ENCODE measurements at places on chromosomes 5 and 9.

DNA sequence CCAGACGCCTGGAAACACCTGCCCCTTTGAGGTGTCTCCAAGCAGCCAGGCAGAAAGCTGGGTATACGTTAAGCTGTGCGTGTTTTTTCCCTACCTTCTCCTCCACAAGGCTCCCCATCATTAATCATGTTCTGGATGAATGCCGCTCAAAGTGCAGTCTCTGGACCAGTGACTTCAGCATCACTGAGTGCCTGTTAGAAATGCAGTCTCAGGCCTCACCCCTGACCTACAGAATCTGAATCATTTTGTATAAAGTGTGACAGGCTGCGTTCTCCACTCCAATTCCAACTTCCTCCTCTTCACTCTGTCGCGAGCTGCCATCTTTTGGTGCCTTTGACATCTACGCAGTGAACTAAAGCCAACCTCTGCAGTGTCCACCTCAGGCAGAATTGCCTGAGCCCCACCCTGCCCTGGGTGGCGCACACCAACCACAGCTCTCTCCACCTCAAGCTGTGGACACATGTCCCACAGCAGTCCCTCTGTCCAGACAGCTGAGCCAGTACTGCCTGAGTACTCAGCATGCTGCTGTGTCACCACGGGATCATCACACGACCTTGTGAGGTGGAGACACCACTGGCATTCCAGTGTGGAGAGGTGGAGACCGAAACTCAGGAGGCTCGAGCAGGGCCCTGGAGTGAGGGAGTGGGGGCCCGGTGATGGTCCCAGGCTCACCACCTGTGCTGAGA is 14.2 kb downstream of the PTPN3 start:
- no peak overlapping the region for H3K27ac ChIP-seq
- no peak for DNase-seq
- H3K4me3 ChIP-seq: no peak overlapping the region
- no peaks in the 10 kb centered on the region for H3K36me3 ChIP-seq

DNA sequence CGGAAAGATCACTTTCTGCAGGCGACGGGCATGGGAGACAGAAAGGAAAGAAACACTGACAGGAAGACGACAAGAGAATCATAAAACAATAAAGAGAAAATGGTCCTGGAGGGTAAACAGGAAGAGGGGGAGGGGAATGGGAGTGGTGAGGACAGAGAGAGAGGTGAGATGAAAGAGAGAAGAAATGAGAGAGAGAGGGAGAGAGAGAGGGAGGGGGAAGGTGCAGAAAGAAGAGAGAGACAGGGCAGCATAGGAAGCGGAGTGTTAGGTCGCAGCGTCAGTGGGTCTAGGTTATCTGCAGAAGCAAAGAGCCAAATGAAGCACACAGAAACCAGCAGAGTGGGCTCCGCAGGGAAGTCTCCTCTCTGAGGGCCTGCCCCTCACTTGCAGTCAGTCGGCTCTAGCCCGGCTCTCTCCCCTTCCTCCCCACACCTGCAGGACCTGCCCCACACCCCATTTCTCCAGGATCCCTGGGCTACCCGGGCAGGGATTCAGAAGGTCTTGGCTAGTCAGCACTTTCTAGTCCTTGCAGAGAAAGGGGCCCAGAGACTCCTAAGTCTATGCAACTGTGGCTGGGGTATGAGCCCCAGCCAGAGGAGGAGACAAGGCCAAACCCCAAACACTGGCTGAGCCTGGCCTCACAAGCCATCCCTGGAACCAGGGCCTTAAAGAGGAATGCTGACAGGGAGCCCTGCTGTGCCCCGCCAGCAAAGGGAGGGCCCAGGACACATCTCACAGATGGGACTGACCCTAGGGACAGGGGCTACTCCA is 29.7 kb upstream of the MEIKIN start:
- no peaks in the 10 kb centered on the region for H3K36me3 ChIP-seq
- DNase-seq: no peak
- H3K4me3 ChIP-seq: no peak overlapping the region
- no peaks in the 10 kb centered on the region for H3K27me3 ChIP-seq
- no peak overlapping the region for H3K27ac ChIP-seq

GRCh38 chr5:132301344-132302271 is 7.4 kb downstream of the SLC22A4 start:
- no peaks in the 10 kb centered on the region for H3K36me3 ChIP-seq
- no peak for DNase-seq
- H3K4me1 ChIP-seq: no peaks in the 10 kb centered on the region
- H3K27ac ChIP-seq: no peak overlapping the region
- no peak overlapping the region for H3K4me3 ChIP-seq
- H3K27me3 ChIP-seq: no peaks in the 10 kb centered on the region

DNA sequence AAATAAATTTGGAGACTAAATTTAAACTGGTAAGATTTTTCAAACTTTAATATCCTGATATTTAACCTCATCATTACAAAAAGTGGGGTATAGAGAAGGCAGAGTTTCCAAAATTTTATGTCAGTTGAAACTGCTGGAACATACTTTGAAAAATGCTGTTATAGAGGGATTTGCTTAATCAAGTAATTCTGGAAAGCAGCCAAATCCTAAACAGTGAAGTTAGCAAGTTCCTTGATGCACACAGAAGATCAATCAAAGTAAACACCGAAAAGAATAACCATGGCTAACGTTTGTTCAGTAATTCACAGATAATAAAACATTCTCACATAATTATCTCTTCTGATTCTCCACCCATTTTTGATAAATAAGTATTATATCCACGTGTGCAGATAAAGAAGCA is 8.1 kb upstream of the PRR16 start:
- no peaks in the 10 kb centered on the region for H3K36me3 ChIP-seq
- no peak for DNase-seq
- no peak overlapping the region for H3K27ac ChIP-seq
- H3K27me3 ChIP-seq: no peaks in the 10 kb centered on the region
- peaks cover 4% of the 10 kb centered on the region for H3K4me1 ChIP-seq

DNA sequence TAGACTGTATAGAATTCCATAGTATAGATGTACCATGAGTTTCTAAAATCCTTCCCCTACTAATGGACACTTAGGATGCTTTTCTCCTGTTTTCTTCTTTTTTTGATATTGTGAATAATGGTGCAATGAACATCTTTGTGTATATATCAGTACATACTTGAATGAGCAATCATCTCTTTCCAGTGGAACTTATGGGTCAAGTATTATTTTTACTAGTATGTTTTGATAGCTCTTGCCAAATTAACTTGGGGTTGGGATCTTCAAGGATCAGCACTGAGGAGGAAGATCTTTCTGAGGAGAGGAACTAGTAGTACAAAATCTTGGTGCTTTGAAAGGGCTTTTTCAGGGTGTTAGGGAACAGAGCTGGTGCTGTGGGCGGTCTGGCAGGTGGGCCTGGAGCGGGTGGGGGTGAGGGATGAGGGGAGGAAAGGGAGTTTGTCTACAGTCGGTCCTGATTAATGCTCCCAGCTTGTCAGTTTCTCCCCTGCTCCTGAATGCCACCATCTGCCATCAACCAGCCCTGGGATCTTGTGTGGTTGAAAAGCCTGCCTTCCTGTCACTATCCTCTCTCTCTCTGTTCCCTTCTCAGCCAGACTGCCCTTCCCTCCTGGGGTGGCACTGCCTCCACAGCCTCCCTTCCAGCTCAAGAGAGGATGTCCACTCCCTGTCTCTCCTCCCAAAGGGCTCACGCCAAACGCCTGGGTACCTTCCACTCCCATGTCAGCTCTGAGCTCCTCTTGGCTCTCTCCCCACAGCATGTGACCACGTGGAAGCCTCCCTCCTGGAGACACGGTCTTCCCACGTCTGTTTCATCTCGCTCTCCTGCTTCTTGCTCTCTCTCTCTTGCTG is 185.9 kb downstream of the DAB2IP start:
- no peaks in the 10 kb centered on the region for H3K36me3 ChIP-seq
- no peak for DNase-seq
- H3K27ac ChIP-seq: no peak overlapping the region
- no peak overlapping the region for H3K4me3 ChIP-seq

GRCh38 chr9:33146298-33146697 is 20.8 kb downstream of the B4GALT1 start:
- no peak for DNase-seq
- no peak overlapping the region for H3K4me3 ChIP-seq
- no peak overlapping the region for H3K27ac ChIP-seq
- H3K4me1 ChIP-seq: no peaks in the 10 kb centered on the region

- no peaks in the 10 kb centered on the region for H3K27me3 ChIP-seq
- H3K36me3 ChIP-seq: no peaks in the 10 kb centered on the region
- DNase-seq: no peak
- H3K4me3 ChIP-seq: no peak overlapping the region
- no peaks in the 10 kb centered on the region for H3K4me1 ChIP-seq
These were observed 339.9 kb downstream of the ARL15 start for GRCh38 chr5:53970475-53970874.
